Fibroblast of skin of right biceps (primary cell): ENCODE measurements at places on chromosomes 11 and 22.
A peak's percentile ranks its signal among the peaks of the same experiment; 100 is the strongest.

DNA sequence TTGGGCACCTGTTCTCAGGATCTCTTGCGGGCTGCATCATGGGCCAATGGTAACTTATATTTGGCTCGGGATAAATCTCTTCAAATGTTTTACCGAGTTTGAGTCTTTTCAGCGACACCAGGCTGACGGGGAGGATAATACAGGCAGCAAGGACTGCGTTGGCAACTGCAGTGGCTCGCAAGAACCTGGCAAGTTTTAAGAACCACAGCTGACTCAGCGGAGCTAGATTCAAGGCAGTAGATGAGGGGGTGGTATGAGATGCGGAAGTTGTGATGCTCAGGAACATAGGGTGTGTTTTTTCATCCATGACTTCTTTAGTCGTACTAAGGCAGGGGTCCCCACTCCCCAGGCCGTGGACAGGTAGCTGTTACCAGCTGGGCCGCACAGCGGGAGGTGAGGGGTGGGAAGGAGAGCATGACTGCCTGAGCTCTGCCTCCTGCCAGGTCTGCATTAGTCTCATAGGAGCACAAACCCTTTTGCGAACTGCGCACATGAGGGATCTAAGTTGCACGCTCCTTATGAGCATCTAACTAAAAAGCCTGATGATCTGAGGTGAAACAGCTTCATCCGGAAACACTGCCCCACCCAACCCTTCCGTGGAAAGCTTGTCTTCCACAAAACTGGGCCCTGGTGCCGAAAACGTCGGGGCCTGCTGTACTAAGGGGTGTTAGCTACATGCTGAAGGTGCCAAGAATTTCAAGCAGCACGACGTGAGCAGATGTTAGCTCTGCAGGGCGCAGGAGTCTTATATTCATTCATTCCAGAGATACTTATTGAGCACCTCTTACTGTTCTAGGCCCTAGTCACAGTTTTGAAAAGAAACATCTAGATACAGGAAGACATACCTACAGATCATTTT, 6.4 kb upstream of the JAM3 start:
- no peak for DNase-seq

DNA sequence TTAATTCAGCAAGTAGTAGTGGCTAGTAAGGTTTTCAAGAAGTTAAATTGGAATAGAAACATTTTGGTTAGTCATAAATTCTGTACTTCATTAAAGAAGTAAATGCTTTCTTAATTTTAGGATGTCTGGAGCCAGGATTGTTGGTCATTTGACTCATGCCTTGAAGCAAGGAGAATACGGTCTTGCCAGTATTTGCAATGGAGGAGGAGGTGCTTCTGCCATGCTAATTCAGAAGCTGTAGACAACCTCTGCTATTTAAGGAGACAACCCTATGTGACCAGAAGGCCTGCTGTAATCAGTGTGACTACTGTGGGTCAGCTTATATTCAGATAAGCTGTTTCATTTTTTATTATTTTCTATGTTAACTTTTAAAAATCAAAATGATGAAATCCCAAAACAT, 25.8 kb downstream of the ACAT1 start:
- no peak for DNase-seq

GRCh38 chr11:19656140-19656541, 56.5 kb upstream of the NAV2 start:
- DNase-seq: no peak

- DNase-seq: no peak
Measured at GRCh38 chr22:29487426-29487986, 7.5 kb downstream of the NEFH start.

DNA sequence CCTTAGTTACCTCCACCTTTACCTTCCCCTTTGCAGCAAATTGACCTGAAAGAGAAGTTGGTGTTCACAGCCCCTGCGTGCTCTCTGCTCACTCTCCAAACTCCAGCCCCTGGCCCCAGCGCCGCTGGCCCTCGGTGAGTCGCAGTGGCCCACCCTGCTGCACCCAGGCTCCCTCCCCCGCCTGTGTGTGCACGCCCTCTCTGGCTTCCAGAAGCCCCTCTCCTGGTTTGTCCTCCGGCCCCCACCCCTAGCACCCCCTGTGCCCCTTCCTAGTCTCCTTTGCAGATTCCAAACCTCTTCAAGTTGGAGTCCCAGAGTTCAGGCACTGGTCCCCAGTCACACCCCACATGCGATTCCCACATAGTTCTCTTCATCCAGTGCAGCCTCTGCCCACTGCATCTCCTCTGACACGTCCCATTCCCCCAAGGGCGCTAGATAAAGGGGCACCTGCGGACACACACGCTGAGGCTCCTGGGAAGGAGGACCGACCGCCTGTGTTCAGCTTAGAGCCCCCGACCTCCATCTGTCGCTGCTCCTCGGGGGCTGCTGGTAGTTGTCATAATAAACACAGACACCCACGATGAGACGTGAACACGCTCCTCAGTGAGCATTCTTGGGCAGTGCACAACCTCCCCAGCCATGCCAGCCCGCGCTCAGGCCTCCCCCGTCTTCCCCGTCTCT, 1.5 kb upstream of the PHRF1 start:
- DNase-seq: no peak

- DNase-seq: no peak
Measured at GRCh38 chr11:125398475-125398874, 97.6 kb downstream of the FEZ1 start.

GRCh38 chr22:41367680-41368542, 13.8 kb upstream of the TEF start:
- peak; percentile 29 for DNase-seq

GRCh38 chr22:39090426-39091064, 6.5 kb upstream of the APOBEC3H start:
- DNase-seq: no peak

- no peak for DNase-seq
Measured at GRCh38 chr11:131463162-131463561, 92.7 kb downstream of the NTM start.

GRCh38 chr11:68724293-68724692, 27.0 kb downstream of the TESMIN start:
- no peak for DNase-seq
